NCI-H2171 (cell line): ENCODE measurements at places on chromosomes 4 and X.

DNA sequence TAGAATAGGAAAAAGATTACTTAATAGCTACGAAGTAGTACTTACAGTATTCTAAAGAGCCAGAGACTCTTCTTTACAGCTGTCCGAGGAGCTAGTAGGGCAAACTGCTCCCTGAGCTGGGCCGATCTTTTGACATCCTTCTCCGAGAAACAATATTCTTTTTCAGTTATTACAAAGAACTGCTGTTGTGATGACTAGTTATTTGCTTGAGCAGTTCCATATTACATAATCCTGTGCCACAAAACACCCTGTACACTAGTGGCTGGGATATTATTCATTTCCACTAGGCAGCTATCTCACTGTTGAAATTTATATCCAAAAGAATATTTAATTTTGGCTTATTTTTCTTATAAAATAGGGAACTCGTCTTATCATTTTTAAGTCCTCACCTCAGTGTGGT, 278.3 kb downstream of the CHIC1 start:
- no peak for DNase-seq

- DNase-seq = no peak
These were observed 56.6 kb upstream of the CHRDL1 start for GRCh38 chrX:110852180-110852579.

GRCh38 chrX:152641996-152642395, 4.3 kb downstream of the GABRQ start:
- no peak for DNase-seq

DNA sequence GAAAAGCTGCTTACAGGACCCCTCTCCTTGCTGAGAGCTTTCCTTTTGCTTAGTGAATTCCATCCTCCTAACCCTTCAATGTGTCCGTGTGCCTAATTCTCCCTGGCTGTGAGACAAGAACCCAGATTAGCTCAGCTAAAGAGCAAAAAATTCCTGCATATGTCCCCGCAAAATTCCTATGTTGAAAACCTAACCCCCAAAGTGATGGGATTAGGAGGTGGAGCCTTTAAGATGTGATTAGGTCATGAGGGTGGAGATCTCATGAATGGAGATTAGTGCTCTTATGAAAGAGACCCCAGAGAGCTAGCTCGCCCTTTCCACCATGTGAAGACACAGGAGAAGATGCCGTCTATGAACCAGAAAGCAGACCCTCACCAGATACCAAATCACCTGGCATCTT, 503.0 kb upstream of the DIAPH2 start:
- no peak for DNase-seq

DNA sequence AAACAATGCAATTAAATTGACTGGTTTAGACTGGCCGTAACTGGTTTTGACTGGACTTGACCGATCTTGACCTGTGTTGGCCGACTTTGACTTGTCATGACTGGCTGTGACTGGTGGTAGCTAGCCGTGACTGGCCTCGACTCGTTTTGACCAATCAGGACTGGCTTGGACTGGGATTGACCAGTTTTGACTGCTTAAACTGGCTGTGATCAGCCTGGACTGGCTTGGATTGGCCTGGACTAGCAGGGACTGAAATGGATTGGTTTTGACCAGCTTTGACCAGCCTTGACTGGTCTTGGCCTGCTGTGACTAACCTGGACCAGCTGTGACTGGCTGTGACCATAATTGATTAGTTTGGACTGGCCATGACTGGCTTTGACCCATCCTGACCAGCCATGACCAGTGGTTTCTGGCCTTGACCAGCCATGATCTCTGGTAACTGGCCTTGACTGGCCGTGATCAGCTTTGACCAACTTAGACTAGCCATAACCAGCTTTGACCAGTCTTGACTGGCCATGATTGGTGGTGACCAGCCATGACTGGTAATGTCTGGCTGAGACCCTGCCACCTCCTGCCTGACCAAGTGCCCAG, 13.1 kb downstream of the SUV39H1 start:
- DNase-seq = no peak

DNA sequence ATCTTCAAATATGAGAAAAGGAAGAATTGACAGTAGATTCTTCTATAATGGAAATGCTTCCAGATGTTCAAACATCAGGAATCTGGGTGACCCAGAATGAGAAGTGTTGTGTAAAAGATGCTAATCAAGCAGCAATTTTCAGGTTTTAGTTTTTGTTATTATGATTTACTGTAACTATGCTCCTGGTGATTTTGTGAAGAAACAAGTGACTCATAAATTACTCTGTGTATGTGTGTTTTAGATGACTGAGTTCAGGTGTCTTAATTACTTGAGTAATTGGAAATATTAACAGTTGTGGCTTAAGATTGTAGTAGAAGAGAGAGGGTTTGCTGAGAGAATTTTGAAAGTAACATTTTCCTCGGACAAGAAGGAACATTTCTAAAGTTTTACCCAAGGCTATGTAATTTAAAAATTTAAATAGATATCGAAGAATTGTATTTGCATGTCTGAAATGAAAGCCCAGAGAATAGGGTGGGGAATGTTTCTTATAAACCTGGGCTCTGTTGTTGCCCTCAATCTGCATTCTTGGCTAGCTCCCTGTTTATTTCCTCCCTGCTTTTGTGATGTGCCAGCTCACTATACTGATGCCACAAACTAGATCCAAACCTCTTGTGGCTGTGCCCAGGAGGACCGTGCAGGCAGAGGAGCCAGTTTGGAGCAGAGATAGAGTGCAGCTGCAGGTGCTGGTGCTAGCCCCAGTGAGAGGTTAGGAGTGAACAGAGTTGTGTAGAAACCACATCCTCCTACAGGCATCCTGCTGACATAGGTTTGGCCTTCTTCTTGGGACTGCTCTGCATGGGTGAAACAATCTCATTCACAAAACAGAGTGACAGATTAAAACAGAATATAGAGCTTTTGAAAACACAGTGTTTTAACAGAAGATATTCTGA, 25.4 kb upstream of the TNIP3 start:
- no peak for DNase-seq

GRCh38 chrX:124594017-124594651, 247.8 kb downstream of the SH2D1A start:
- no peak for DNase-seq

GRCh38 chr4:41256740-41257256, at the start of gene UCHL1:
UCHL1 (plus strand) TSS chr4:41256928; CDS start chr4:41256977, 49 bp downstream.
- peak; percentile 75 for DNase-seq

- DNase-seq = no peak
These were observed 30.7 kb downstream of the ADGRG2 start for GRCh38 chrX:19091596-19091995.

GRCh38 chrX:101062176-101062575, 10.3 kb upstream of the TRMT2B start:
- no peak for DNase-seq

DNA sequence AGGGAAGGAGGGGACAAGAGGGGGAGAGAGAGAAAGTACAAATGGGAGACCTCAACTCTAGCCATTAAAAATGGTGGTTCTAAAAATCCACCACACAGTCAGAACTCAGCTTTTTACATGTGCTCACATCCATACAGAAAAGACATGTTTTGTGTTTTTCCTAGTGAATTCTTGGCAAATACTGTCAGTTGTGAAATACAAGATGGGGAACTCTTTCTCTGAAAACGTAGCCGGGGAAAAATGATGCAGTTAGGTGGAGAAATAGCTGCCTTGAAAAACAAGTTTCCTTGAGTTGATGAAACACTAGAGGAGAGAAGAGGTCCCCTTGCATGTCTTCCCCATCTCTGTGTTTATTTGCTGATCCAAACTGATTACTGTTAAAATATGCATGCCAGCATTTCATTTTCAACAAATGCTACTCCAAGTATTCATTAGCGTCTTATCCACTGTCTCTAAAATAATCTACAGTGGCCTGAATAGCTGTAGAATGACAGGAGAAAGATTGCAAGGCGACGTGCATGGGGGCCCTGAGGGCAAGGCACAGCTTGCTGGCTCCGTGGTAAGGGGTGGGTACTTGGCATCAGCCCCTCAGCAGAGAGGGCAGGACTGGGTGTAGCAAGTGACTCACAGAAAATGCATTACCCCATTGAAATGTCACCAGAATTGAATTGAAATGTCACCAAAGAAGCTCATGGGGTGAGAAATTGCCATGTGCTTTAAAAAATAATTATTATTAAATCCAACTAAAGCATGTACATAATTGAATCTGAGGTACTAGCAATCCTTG, 48.1 kb upstream of the TBL1X start:
- no peak for DNase-seq

DNA sequence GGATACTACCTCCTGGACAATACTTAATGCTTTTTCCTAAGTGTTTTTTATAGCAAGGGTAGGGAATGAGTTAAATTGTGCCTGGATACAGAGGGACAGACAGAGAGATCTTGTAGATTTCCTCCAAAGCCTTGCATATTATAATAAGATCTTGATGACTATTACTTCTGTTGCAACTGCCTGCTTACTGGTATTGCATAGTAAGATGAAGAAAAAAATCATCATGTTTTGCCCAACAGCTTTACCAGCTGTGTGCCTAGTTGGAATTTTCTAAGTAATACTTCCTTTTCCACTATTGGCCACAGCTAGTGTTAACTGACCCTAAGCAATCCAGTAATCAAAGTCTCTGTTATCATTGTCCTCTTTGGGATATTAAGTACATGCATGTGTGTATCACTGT, 139.0 kb downstream of the DCK start:
- no peak for DNase-seq

- no peak for DNase-seq
These were observed 167.1 kb upstream of the AADAT start for GRCh38 chr4:170256807-170257206.

DNA sequence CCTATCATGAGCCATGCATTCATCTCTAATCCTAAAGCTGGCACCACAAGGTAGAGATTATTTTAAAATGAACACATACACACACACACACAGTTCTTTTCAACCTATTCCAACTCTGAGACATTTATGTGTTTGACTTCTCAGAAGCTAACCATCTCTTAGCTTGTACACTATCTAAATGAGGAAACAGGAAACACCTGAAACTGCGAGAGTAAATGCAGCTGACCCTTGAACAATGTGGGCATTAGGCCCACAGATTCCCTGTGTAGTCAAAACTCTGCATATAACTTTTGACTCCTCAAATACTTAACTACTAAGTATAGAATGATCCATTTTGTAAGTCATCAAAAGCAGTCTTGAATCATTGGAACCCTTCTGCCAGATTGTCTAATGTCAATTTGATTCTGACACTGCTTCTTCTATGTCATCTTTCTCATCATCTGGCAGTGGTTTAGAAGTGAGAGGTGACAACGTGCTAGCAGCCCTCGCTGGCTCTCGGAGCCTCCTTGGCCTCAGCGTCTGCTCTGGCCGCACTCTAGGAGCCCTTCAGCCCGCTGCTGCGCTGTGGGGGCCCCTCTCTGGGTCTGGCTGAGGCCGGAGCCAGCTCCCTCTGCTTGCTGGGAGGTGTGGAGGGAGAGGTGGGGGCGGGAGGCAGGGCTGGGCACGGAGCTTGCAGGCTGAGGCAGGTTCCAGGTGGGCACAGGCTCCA, 21.4 kb upstream of the IL15 start:
- DNase-seq = no peak

DNA sequence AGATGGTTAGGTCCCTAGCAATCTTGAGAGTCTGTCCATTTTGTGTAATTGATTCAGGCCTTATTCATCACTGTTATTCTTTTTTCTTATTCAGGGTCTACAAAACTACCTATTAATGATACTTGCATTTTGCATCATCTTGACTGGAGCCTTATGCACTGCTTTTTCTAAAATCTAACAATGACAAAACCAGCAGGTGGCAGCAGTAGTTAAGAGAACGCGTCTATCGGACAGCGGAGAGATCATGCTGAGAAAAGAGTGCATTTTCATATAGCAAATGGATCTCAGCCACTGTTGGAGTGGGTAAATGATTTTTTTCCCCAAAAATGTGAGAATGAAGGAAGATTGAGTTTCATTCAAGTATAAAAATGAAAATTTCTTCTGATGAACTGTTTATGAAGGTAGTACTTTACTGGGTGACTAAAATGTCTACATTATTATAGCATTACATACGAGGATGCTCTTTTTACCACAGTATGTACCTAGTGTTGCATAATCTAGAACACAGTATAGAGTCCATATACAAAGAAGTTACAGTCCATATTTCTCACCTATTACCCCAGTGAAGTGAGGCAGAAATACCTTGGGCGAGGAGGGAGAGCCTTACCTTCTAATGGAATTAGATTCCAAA, 43.2 kb downstream of the TMEM144 start:
- DNase-seq = peak; percentile 10

GRCh38 chr4:23365086-23365485, 524.8 kb downstream of the PPARGC1A start:
- DNase-seq = no peak

DNA sequence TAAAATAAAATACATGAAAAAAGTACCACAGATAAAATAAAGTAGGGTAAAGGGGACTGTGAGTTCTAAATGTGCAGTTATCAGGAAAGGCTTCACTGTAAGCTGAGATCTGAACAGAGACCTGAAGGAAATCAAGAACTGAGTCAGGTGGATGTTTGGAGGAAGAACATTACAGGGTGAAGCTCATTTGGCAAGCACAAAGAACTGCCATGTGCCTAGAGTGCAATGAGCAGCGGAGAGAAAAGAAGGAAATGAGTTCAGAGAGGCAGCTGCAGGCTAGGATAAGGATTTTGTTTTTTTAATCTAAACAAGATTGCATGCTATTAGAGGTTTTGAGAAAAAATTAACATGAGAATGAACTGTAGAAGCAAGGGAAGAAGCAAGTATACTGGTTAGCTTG, 373.1 kb downstream of the STPG2 start:
- DNase-seq = no peak

DNA sequence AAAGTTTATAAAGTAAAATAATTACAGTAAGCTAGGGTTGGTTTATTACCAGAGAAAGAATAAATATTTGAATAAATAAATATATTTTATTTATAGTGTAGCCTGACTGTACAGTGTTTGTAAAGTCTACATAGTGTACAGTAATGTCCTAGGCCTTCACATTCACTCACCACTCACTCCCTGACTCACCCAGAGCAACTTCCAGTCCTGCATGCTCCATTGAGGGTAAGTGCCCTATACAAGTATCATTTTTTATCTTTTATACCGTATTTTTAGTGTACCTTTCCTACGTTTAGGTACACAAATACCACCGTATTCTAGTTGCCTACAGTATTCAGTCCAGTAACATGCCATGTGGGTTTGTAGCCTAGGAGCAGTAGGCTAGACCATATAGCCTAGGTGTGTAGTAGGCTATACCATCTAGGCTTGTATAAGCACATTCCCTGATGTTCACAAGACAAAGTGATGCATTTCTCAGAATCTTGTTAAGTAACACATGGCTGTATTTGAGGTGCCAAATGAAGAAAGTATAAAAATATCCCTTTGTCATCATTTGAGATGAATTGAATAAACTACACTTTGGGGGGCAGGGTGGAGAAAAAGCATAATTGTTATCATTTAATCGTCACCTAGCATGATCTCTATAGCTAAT, 14.7 kb upstream of the KLHL8 start:
- DNase-seq = no peak

DNA sequence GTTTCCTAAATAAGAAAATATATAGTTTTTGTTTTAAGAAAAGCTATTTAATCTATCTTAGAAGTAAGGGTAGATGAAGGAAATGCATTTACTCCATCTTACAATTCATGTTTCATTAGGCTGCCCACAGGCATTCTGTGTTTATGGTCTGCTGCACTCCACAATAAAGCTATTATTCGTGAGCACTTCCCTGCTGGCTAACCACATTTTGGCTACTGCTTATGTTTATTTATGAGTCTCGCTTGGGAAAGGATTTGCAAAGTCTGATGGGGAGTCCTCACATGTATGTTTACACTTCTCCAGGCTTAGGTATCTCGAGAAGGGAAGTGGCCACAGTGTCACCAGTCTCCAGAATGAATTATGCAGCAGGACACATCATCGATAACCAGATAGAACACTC, 260.8 kb upstream of the VCX start:
- DNase-seq = no peak
